Calu3 (cell line): ENCODE measurements at places on chromosomes 4 and X.

DNA sequence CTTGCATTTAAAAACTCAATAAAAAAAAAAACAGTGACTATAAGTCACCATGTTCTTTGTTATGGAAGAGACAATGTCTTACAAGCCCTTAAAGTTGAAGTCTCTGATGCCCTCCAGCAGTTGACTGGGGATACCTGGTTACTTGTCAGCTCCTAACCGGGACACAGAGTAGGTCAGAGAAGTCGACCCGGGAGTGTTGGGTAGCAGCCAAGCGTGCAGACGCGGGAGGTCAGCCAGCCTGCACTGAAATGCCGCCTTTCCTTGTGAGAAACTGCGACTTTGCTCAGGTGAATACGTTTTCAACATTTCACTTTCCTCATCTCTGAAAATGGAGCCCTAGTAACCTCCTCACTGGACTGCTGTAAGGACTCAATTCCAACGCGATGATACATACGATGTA lies 81.8 kb downstream of the F11 start:
- H3K27ac ChIP-seq: no peak overlapping the region
- H3K36me3 ChIP-seq: no peaks in the 10 kb centered on the region
- no peak overlapping the region for H3K4me3 ChIP-seq
- no peaks in the 10 kb centered on the region for H3K27me3 ChIP-seq
- no peaks in the 10 kb centered on the region for H3K4me1 ChIP-seq

GRCh38 chrX:13074297-13075262 lies 30.2 kb upstream of the FAM9C start:
- no peak overlapping the region for H3K4me3 ChIP-seq
- H3K27ac ChIP-seq: no peak overlapping the region

- H3K27me3 ChIP-seq: no peaks in the 10 kb centered on the region
- no peaks in the 10 kb centered on the region for H3K36me3 ChIP-seq
- no peak overlapping the region for H3K27ac ChIP-seq
- H3K4me1 ChIP-seq: peaks cover 4% of the 10 kb centered on the region
- no peak for DNase-seq
- H3K4me3 ChIP-seq: no peak overlapping the region
These were observed 95.9 kb upstream of the C1QTNF7 start for GRCh38 chr4:15331930-15332329.

GRCh38 chrX:27981349-27981748 lies at the start of gene DCAF8L1:
Gene DCAF8L1 (minus strand): TSS chrX:27981449. CDS start chrX:27981334, 115 bp downstream.
- no peak within 1 kb of the TSS for H3K4me3 ChIP-seq
- no peaks in the 10 kb centered on the region for H3K4me1 ChIP-seq
- no peaks in the 10 kb centered on the region for H3K27me3 ChIP-seq
- no peaks in the 10 kb centered on the region for H3K36me3 ChIP-seq
- DNase-seq: no peak
- H3K27ac ChIP-seq: no peak within 1 kb of the TSS

DNA sequence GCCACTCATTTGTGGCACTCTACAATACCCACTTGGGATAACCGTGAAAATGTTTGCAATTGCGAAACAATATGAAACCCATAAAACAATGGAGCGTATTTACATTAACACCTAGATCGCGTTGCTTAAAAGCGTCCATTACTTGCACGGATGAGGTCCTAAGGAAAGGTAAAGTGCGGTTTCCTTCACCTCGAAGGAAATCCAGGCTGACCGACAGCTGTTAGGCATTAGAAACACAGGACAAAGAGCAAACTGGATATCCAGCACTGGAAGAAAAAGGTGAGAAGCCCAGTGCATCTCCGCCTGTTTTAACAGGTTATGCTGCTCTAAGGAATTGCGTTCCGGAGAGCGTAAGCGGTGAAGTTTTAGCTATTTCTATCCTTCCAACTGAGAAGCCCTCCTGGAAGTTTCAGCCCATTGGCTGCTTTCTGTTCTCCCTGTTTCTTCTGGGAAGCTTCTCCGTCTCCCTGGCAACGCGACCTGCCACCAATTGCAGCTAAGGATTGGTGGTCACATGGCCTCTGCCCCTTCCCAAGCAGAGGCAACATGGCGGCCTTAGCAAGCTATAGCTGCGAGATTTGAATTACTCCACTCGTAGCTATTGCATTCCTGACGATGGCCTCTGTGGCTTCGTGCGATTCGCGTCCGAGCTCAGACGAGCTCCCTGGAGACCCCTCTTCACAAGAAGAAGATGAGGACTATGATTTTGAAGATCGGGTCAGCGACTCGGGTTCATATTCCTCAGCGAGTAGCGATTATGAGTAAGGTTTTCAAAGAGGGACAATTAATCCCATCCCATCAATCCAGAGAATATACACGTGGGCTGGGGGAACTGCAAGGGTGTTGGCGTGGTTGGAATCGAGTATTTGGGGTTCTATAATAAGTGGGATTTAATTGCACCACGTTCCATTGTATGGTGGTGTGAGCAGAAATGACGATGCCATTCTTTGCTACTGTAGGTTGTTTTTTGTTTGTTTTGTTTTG lies at the start of gene INTU:
Gene INTU, plus strand, starts transcription at position 538 of the 984 bp plus-strand sequence. Its CDS starts 78 bp downstream, at position 616.
- peak within 1 kb of the TSS; percentile 91 for H3K27ac ChIP-seq
- peak; percentile 86 for DNase-seq
- H3K4me3 ChIP-seq: peak within 1 kb of the TSS; percentile 89
- peaks cover 15% of the 10 kb centered on the region for H3K36me3 ChIP-seq
- no peaks in the 10 kb centered on the region for H3K27me3 ChIP-seq
- peaks cover 7% of the 10 kb centered on the region for H3K4me1 ChIP-seq

- H3K36me3 ChIP-seq: no peaks in the 10 kb centered on the region
- no peak overlapping the region for H3K4me3 ChIP-seq
- no peak overlapping the region for H3K27ac ChIP-seq
- H3K27me3 ChIP-seq: peaks cover 24% of the 10 kb centered on the region
- DNase-seq: no peak
These were observed 95.7 kb upstream of the TTC29 start for GRCh38 chr4:147041376-147041775.

- peaks cover 32% of the 10 kb centered on the region for H3K4me1 ChIP-seq
- peak overlapping the region; percentile 33 for H3K27ac ChIP-seq
- peak; percentile 19 for DNase-seq
- no peak overlapping the region for H3K4me3 ChIP-seq
- no peaks in the 10 kb centered on the region for H3K27me3 ChIP-seq
- no peaks in the 10 kb centered on the region for H3K36me3 ChIP-seq
These were observed 124.6 kb upstream of the ANXA3 start for GRCh38 chr4:78426972-78427371.

DNA sequence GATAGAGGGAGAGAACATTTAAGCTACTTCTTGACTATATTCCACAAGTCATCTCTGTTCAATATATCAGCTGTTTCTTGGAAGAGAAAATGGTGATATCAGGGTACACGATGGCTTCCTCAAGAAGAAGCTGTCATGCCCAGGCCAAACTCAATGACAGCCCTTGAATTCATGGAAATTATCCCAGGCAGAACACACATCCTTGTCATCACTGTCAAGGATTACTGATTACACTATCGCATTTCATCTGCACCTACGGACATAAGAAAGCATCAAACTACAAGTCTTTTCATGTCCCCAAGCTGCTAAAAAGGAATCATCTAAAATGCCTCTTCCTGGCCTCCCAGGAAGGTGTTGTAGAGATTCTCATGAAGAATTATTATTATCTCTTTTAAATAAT lies 165.2 kb upstream of the SLC7A11 start:
- no peak overlapping the region for H3K4me3 ChIP-seq
- H3K27ac ChIP-seq: no peak overlapping the region
- H3K27me3 ChIP-seq: no peaks in the 10 kb centered on the region

DNA sequence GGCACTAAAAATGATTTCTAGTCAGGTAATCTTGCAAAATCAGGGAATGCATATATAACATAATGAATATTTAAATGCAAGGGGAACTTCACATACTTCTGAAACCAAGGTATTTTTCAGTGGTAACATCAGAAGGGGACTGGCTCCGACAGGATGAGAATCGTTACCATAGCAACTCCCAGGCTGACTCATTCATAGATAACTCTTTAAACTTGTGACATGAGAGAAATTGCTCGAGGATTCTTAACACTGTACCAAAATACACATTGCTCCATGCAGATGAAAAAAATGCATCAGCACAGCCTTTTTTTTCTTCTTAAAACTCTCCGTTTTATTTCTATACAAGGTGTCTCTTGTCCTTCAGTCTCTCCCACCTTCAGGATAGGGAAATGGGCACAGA lies 114.3 kb downstream of the GABRB1 start:
- H3K27me3 ChIP-seq: no peaks in the 10 kb centered on the region
- H3K36me3 ChIP-seq: no peaks in the 10 kb centered on the region
- no peak overlapping the region for H3K27ac ChIP-seq
- no peak overlapping the region for H3K4me3 ChIP-seq

- no peaks in the 10 kb centered on the region for H3K27me3 ChIP-seq
- no peak overlapping the region for H3K4me3 ChIP-seq
- no peak overlapping the region for H3K27ac ChIP-seq
- H3K36me3 ChIP-seq: no peaks in the 10 kb centered on the region
- no peak for DNase-seq
These were observed 83.6 kb upstream of the STX18 start for GRCh38 chr4:4625488-4625887.

DNA sequence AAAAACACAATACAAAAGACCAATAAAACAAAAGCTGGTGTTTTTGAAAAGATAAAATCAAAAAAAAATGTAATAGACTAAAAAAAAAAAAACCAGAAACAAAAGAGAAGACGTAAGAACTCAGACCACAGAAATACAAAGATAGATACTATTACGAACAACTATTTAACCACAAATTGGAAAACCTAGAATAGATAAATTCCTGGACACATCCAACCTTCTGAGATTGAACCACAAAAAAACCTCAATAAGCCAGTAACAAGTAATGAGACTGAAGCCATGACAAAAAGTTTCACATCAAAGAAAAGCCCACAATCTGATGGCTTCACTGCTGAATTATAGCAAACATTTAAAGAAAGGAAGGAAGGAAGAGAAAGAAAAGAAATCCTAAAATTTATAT lies 16.2 kb downstream of the RCHY1 start:
- no peaks in the 10 kb centered on the region for H3K27me3 ChIP-seq
- no peaks in the 10 kb centered on the region for H3K4me1 ChIP-seq
- H3K36me3 ChIP-seq: peaks cover 7% of the 10 kb centered on the region
- no peak overlapping the region for H3K4me3 ChIP-seq
- DNase-seq: no peak

- H3K27ac ChIP-seq: peak overlapping the region; percentile 50
- no peaks in the 10 kb centered on the region for H3K27me3 ChIP-seq
- H3K4me1 ChIP-seq: peaks cover 30% of the 10 kb centered on the region
These were observed 348.3 kb downstream of the ARHGAP24 start for GRCh38 chr4:85823295-85823694.
